ENCODE measurements at places on chromosomes 1 and 21.

DNA sequence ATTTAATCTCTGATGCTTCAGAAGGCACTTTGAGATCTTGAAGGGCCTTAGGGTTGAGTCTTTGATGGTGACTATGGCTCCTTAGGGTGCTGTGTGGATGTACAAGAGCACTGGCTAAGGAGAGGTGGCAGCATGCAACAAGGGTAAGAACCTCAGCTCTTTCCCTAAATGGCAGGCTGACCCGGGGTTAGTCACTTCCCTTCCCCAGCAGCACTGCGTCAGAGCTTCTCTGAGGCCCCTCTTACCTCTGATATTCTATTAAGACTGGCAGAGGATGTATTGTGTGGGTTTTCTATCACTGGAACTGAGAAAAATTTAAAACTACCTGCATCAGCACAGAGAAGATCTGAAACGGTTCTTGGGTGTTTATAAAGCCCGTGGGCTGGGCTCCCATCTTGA is 11.8 kb downstream of the C1orf116 start:
- DNase-seq: no peak

DNA sequence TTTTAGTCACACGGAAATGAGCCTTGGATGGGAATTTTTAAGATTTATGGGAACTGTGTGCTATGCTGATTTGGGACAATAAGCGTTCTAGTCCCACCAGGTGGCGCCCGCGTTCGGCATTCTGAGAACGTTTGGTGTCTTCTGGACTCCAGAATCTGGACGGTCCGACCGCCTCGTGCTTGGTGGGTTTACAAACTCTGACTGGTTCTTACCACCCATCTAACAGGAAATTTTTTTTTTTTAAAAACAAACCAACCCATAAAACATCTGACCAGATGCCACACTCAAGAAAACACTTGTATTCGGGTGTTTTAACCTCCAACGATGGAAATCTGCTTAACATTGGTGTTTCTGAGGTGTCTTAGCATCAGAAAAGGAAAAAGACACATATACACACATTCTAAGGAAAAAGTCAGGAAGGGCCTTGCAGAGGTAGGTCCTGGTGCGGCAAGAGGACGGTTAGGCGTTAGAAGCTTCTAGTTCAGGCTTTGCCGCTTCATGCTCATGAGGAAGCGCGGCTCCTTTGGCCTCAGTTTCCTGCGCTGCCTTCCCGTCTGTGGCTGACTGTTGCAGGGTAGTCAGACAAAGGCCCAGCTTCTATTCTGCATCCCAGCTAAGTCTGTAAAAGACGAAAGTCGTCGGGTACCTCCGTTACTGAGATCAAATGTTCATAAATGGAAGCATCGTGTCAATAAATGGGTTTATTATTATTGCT is 814 bp upstream of the DYRK3 start:
- DNase-seq: peak; percentile 57

- DNase-seq: no peak
Observed at GRCh38 chr1:76820028-76820427, 47.3 kb upstream of the ST6GALNAC5 start.

DNA sequence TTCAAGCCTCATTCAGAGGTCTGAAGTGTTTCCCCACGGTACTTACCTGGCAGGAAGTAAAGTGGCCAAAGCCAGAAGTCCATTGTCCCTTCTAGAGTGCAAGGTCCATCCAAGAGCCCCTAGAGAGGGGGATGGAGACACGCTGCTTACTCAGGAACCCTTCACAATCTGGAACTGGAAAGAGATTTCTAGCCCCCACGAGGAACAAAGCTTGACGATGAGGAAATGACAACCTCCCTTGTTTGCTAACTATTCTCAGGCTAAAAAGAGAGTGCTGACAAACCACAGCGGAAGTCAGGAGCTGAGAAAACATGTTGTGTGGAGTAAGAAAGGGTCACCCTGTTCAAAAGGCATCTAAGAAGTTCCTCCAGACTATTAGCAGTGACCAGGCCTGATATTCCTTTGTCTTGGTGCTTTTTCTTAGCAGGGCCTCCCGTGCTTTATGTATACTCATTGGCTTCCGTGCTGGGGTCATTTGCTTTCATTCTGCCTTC is at the start of gene FCMR:
FCMR (minus strand) TSS at position 170 of the 494 bp plus-strand sequence; CDS start at position 83, 87 bp downstream.
- no peak for DNase-seq

GRCh38 chr1:183696981-183697380 is 43.9 kb upstream of the APOBEC4 start:
- DNase-seq: no peak

DNA sequence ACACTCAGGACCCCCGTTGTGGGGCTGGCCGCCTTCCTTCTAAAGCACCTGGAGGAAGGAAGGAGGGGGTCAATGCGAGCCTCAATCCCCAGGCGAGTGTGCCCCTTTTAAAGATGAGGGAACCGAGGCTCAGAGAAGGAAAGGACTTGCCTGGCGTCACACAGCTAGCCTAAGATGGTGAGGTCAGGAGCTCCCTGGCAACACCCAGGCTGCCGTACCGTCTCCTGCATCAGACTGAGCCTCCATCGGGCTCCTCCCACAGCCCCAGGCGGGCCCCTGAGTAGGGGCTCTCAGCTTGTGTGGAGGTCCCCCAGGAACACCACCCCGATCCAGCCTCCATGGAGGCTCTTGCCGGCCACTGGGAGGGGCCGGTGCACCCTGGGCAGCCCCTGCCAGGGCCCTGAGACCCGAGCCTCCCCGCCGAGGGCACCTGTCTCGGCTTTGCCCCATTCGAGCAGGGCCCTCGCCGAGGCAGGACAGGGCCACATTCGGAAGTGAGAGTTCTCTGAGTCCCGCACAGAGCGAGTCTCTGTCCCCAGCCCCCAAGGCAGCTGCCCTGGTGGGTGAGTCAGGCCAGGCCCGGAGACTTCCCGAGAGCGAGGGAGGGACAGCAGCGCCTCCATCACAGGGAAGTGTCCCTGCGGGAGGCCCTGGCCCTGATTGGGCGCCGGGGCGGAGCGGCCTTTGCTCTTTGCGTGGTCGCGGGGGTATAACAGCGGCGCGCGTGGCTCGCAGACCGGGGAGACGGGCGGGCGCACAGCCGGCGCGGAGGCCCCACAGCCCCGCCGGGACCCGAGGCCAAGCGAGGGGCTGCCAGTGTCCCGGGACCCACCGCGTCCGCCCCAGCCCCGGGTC is at the start of gene AIRE:
AIRE (plus strand) TSS at position 739 of the 855 bp plus-strand sequence. CDS start 131 bp downstream, outside the sequence.
- DNase-seq: no peak

- DNase-seq: no peak
Observed at GRCh38 chr1:157782931-157783330, 6.0 kb upstream of the FCRL2 start.

- peak; percentile 37 for DNase-seq
Observed at GRCh38 chr1:224205438-224205840, 22.4 kb downstream of the DEGS1 start.

GRCh38 chr1:182329471-182329870 is 62.1 kb downstream of the GLUL start:
- no peak for DNase-seq

DNA sequence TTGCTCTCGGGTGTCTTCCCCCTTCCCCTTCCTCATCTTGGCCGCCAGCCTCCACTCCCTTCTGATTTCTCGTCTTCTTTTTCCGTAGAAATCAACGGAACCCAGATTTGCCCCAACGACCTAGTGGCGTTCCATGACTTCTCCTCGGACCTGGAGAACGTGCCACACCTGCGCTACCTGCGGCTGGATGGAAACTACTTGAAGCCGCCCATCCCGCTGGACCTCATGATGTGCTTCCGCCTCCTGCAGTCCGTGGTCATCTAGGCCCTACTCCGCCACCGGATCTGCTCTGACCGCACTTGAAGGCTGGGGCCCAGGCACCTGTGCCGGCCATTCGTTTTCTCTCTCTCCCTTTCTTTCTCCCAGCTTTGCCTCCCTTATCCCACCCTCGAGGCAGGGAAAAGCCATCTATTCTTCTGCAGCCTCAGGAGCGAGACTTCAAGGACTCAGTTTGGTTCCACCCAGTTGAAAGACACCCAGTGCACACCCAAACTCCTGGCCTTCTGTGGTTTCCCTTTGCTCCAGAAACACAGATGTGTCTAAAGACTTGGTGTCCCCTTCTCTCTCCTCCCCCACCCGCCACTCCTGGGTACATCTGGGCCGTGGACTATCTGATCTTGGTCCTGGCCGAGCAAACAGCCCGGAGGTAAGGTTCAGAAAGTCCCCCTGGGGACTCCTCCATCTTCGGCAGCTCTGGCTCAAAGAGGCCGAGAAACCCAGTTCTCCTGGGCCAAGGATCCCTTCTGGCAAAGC is 7.2 kb upstream of the OPTC start:
- DNase-seq: no peak

DNA sequence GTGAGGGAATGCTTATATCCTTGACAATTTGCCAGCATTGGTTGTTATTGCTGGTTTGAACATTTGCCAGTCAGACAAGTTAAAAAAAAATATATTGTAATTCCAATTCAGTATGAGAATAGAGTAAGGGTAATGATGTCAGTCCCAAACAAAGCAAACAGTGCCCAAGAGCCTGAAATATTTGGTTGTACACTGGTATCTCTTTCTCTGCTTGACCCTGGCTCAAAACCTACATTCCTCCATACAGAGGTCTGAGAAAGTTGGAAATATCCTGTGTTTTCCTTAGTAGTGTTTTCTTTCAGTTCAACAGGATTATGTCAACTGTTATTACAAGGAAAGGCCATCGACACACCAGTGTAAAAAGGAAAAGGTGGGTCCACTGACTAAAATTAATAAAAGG is 145.6 kb downstream of the MRPL39 start:
- DNase-seq: no peak

DNA sequence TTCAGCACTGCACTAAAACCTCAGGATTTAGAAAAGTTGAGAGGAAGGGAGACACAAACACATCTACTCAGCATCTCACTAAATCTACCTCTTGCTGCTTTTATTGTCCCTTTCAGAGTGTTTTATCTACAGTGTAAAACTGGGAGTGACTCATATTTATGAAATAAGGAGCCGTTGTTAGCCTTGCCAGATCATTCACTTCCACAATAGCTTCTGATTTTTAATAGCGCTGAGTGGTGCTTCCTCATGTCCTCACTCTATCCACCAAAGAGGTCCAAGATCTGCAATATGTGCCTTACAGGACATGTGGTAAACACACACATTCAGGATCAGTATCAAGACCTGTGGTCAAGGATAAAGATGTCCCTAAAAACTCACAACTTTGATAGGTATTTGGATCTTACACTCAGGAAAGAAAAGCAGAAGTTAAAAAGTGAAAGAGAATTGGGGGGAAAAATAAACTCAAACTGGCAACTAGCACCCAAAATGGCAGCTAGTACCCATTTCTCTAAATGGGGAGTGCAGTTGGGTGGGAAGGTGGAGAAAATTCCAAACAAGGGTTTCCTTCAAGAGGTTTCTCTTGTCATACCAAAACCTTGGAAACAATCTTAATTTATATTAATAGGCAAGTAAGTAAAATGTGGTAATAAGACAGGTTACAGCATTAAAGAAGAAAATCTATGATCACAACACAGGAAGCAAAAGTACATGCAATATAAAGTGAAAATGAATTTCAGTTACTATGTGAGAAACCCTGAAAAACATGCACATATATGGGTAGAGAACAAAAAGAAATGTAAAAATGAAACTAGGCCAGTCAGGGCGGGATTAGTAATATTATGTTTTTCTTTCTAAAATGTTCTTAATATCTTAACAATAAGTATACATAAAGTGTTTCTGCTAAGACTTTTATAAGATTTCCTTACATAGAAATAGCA is 15.9 kb downstream of the DUSP10 start:
- DNase-seq: no peak

DNA sequence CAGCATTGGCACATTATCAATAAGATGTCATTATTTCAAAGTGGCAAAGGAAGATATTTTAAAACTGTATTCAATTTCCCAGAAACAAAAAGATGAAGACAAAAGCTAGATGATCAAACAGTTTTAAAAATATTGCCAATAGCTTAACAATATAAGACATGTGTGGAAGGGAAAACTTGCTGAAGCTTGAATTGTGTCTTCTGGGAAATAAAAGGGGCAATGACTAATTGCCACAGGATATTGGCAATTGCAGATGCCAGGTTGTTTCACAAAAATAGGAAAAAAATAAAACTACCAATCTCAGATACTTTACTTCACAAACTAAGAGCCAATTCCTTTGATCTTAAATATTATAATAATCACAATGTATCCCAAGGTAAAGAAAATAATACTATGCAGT is 679.8 kb upstream of the ADAMTS5 start:
- no peak for DNase-seq

GRCh38 chr1:169796274-169796810 is 1.6 kb upstream of the METTL18 start:
- no peak for DNase-seq

- DNase-seq: no peak
Observed at GRCh38 chr1:246450611-246451251, 56.3 kb downstream of the SMYD3 start.

GRCh38 chr1:240244968-240245628 is 153.4 kb downstream of the FMN2 start:
- no peak for DNase-seq

GRCh38 chr1:32963746-32964460 is 706 bp downstream of the RNF19B start:
- DNase-seq: peak; percentile 52

DNA sequence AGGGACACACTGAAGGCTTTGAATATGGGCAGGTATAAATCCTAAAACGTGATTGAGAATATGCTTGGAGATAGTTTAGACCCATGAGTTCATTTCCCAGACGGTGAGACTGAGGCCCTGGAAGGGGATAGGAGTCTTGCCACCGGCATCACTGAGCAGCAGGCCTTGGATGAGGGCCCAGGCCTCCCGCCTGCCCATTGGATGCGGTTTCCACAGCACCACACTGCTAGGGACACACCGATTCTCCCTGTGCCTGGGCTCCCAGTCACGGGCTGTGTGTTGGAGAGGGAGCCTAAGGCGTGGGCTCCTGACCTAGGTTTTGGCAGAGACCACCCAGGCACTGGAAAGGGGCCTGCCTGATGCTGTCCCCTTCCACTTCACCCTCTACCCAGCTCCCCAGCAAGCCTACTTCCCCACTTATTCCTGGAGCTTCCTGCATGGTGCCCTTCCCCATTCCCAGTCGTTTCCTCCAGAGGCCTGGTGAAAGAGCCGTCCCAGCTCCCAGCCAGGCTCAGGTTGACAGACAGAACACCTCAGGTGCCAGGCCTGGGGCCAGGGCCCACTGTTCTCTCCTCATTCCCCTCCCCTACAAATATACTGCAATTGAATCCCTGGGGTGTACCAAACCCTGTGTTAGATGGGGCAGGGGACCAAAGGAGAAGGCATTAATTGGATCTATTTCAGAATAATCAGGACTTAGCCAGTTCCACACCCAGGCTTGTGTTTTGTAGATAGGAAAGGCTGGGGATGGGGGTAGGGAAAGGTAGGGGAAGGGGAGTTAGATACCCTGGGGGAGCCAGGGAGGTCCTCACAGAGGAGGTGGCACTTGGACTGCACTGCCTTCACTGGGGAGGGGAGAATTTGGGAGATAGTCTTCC is 3.4 kb downstream of the FOXO6 start:
- no peak for DNase-seq

GRCh38 chr1:165912638-165913037 is 85.2 kb downstream of the UCK2 start:
- DNase-seq: no peak
